ENCODE measurements at places on chromosomes 12 and 14.

DNA sequence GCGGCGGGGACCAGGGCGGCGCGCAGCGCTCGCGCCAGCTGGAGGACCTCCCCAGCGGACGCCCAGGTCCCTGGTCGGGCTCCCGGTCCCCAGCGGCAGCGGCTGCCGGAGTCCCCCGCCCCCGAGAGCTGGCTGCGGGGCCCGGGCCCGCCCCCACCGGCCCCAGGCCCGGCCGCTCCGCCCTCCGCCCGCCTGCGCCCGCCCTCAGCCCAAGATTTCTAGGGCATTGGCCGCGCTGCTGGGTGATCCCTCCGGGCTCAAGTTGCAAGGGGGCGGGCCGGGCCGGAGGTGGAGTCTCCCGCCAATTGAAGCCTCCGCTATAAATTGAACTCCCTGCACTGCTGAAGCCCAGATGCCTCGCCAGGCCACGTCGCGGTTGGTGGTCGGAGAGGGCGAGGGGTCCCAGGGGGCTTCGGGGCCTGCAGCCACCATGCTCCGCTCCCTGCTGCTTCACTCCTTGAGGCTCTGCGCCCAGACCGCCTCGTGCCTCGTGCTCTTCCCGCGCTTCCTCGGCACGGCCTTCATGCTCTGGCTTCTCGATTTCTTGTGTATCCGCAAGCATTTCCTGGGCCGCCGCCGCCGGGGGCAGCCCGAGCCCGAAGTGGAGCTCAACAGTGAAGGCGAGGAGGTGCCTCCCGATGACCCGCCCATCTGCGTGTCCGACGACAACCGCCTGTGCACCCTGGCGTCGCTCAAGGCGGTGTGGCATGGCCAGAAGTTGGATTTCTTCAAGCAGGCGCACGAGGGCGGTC lies at the start of gene DIO3:
Gene DIO3 (plus strand): TSS at position 351 of the 752 bp plus-strand sequence.
- no peak within 1 kb of the TSS for H3K4me3 ChIP-seq
- no peak within 1 kb of the TSS for H3K27ac ChIP-seq
- H3K4me1 ChIP-seq = peaks cover 20% of the 10 kb centered on the region
- H3K36me3 ChIP-seq = no peaks in the 10 kb centered on the region

- peaks cover 7% of the 10 kb centered on the region for H3K4me1 ChIP-seq
- no peak overlapping the region for H3K27ac ChIP-seq
- H3K27me3 ChIP-seq = no peaks in the 10 kb centered on the region
These were observed 185.8 kb upstream of the FKBP4 start for GRCh38 chr12:2609020-2609419.

- DNase-seq = no peak
- H3K4me3 ChIP-seq = no peak overlapping the region
- no peaks in the 10 kb centered on the region for H3K36me3 ChIP-seq
- H3K4me1 ChIP-seq = no peaks in the 10 kb centered on the region
- no peak overlapping the region for H3K27ac ChIP-seq
These were observed 467 bp upstream of the ANHX start for GRCh38 chr12:133236144-133236543.

DNA sequence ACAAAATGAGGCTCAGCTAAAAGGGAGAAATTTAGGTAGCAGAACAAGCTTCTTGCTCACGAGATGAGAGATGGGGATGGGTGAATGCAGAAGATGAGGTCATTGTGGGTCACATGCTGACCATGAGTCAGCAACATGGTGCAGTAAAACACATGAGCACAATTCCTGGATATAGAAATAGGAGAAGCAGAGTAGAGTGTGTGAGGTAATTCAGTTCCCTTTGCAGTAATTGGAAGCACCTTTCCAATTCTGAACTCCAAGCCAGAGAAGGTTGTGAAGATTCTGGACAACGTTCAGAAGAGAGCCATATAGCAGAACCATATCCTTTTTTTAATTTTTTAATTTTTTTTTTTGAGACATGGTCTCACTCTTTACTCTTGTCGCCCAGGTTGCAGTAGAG lies 62.0 kb upstream of the LMNTD1 start:
- H3K27ac ChIP-seq = no peak overlapping the region
- no peaks in the 10 kb centered on the region for H3K36me3 ChIP-seq
- DNase-seq = no peak
- H3K4me1 ChIP-seq = no peaks in the 10 kb centered on the region
- no peak overlapping the region for H3K4me3 ChIP-seq
- no peaks in the 10 kb centered on the region for H3K27me3 ChIP-seq

- no peak overlapping the region for H3K27ac ChIP-seq
- DNase-seq = no peak
- H3K4me3 ChIP-seq = no peak overlapping the region
- no peaks in the 10 kb centered on the region for H3K4me1 ChIP-seq
These were observed 85.5 kb upstream of the FZD10 start for GRCh38 chr12:130076752-130077151.

DNA sequence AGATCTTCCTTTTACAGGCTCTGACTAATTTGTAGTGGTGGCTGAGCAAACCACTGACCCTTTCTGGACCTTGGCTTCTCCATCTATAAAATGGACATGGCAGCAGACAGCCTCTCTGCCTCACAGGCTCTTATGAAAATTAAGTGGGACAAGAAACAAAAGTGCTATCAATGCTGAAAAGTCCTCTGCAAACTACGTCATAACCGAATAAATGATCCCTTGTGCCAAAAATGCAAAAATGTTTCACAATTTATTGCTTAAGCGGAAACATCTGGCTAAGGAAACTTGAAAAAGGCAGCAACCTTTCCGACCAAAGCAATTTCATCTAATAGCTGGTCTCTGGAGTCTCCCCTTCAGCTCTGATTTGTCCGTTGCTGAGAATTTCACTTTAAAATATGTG lies 108.5 kb upstream of the PLXNC1 start:
- H3K36me3 ChIP-seq = no peaks in the 10 kb centered on the region
- H3K4me3 ChIP-seq = no peak overlapping the region
- no peaks in the 10 kb centered on the region for H3K4me1 ChIP-seq
- H3K27me3 ChIP-seq = no peaks in the 10 kb centered on the region
- H3K27ac ChIP-seq = no peak overlapping the region

- DNase-seq = no peak
- H3K4me1 ChIP-seq = no peaks in the 10 kb centered on the region
- no peaks in the 10 kb centered on the region for H3K27me3 ChIP-seq
- no peaks in the 10 kb centered on the region for H3K36me3 ChIP-seq
These were observed 85.7 kb upstream of the TBX3 start for GRCh38 chr12:114769634-114770033.

DNA sequence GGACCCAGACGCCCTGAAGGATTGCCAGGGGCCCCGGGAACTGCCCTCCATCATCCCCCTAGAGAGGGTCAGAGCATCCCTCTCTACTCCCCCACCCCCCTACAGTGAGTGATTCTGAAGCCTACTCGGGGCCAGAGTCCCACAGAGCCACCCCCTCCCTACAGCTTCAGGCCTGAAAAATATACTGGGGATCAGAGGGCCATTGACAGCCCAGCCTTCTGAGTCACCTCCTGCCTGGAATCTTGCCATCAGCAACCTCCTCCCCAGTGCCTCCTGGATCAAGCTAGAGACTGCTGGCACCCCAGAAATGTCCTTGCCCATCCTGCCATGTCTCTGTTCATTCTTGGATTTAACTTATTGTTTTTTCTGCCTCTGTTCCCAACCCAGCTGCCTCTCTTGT lies 21.7 kb upstream of the MIA2 start:
- H3K36me3 ChIP-seq = no peaks in the 10 kb centered on the region
- H3K4me1 ChIP-seq = no peaks in the 10 kb centered on the region
- H3K4me3 ChIP-seq = no peak overlapping the region
- DNase-seq = no peak
- no peak overlapping the region for H3K27ac ChIP-seq
